Bone marrow (tissue), 2 donors: ENCODE measurements at places on chromosomes 7 and 10.

DNA sequence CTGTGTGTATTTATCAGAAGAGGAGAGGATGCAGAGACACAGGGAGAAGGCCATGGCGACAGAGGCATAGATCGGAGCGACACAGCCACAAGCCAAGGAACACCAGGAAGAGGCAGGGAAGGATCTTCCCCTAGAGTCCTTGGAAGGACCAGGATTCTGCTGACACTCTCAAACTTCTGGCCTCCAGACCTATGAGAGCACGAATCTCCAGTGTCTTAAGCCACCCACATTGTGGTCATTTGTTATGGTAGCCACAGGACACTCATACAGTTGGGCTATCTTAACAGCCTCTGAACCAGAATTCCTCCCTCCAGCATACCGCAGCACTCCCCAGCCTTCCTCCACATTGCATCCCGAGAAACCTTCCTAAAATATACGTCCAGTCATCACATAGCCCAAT, 367.0 kb upstream of the MGMT start:
- DNase-seq: no peak

GRCh38 chr10:101441541-101442455, 87.8 kb downstream of the BTRC start:
- no peak for DNase-seq

GRCh38 chr10:20656886-20657285, 240.2 kb downstream of the NEBL start:
- no peak for DNase-seq

GRCh38 chr7:142583446-142583845, 165.8 kb upstream of the PRSS1 start:
- no peak for DNase-seq

GRCh38 chr10:70546584-70546983, 56.0 kb downstream of the PRF1 start:
- DNase-seq: no peak

- no peak for DNase-seq
These were observed 4.0 kb upstream of the PLXNA4 start for GRCh38 chr7:132580277-132580676.

- DNase-seq: no peak
These were observed 21.8 kb upstream of the MMP21 start for GRCh38 chr10:125797424-125797823.

- DNase-seq: no peak
These were observed 618.3 kb downstream of the GALNT17 start for GRCh38 chr7:71750290-71750689.

DNA sequence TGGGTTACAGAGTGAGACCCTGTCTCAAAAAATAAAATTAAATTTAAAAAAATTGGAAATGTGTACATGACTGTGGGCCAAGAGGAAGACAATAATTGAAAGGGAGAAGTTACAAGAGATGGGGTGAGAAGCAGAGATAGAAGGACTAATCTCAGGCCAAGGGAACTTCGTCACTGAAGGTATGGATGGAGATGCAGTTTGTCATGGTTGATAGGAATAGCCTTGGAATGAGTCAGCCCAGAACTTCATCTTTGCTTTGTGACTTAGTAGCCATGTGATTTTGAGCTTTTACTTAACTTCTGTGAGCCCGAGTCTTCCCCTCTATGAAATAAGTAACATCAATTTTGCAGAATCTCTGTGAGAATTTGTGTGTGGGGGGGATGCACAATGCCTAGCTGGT, 6.5 kb upstream of the PODXL start:
- no peak for DNase-seq

DNA sequence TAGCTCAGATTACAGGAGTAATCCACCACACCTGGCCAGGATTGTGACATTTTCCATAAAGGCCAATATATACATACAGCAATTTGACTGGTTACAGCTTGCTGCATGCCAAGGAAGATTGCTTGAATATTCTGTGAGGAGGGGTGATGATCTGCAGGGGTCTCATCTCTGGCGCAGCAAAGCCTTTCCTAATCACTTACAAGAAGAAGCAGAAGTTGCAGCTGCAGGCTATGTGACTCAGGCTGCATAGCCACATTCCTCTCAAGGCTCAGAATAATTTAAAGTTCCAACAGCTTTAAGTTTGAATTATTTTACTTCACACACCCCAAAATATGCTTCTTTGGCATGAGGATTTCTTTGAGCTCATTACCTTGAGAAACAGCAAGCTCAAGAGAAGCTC, 11.4 kb upstream of the RASGEF1A start:
- no peak for DNase-seq

DNA sequence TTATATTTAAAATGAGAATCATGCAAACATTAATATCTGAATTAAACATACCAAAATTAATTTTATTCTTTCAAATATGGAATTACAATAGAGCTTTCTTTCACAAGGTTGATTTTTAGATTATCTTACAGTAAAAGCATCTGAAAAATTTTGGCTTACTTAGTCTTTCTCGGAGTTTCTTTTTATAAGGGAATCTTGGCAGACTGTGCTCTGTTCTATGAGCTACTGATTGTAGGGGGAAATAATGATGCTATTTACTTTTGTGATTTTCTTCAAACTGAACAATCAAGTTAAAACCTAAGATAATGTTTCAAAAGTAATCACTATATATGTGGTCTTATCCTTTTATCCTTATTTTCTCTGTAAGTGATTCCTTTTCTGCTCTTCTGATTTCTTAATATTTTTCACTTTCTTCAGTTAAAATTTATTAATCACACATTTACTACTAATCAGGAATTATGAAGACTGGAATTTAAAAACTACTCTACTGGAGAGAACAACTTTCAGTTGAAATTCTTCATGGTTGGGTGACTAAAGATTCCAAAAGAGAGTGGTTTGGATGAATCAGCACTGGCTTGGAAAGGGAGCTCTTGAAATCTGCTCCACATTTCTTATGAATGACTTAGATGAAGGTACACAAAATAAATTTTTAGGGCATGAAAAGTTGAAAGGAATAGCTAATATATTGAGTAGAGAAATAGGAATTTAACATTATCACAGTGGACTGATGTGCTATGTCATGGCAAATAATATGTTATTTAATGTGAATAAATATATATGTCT, 103.9 kb downstream of the PPP1R9A start:
- no peak for DNase-seq

GRCh38 chr7:98287486-98287959, 6.0 kb downstream of the BRI3 start:
- no peak for DNase-seq

- no peak for DNase-seq
These were observed 342.6 kb downstream of the DPP6 start for GRCh38 chr7:154394804-154395203.

GRCh38 chr7:18013936-18014335, 13.7 kb downstream of the PRPS1L1 start:
- no peak for DNase-seq

DNA sequence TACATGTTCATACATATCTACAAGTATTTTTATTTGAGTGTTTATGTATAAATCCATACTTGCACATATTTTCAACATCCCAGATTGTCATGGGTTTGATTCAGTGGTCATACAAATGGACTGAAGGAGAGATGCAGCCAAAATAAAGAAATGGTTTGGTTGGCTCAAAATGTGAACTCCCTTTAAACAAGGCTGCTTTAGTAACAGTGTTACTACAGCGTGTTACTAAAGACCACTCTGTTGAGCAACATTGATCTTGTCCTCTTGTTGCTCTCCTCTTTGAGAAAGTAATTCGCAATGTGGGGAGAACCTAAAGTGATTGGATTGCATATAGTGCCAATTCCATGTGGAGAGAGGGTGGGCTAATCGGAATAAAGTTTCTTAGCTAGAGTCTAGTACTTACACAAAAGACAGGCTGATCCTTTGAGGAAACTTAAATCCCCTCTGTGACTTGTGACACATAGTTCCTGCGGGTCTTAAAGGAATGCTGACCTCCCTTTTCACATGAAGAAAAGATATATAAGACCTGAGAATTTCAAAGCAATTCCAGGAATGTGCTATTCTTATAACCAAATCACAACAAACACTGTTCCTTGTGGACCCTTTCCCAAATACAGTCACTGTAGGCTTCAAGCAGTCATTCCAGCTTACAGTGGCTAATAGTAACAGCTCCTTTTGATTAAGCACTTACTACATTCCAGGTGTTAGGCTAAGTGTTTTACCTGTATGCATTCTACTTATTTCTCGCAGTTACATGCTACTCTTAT, 144.3 kb downstream of the FZD1 start:
- DNase-seq: no peak

DNA sequence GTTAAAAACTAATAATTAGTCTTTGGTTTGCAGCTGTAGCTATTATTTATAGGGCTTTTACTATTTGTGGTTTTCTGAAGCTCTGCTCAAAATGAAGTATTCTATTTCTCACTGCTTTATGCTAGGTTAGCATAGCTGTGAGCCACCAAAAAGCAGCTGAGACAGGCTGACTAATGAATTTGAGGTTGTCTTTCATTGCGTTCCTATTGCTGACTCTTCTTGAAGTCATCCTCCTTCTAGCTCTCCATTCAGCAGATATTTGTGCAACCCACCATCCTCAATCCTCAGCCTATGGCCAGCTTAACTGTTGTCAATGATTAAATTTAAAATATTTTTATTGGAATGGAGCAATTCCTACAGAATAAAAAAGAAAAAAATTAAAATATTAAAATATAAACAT, 2.1 kb upstream of the RALA start:
- no peak for DNase-seq

DNA sequence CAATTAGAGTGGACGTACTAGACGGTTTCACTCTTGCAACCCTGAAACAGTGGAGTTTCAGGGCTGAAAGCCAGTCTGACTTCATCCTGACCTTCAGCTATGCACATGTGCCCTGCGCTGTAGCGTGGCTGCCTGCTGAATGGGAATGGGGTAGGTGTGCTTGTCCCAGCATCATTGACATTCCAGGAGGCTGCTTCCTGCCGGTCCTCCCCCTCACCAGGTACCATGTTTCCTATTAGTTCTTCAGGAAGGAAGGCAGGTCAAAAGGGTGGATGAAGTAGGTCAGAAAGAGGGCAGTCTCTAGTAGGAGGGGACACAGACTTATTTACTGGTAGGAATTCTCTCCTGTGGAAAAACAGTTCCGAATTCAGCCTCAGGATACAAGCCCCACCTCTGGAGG, 551.8 kb upstream of the GALNT17 start:
- no peak for DNase-seq
